Activated CD8-positive, alpha-beta memory T cell treated with anti-CD3 and anti-CD28 coated beads for 4 hours (primary cell): ENCODE measurements at places on chromosomes 11 and 22.

DNA sequence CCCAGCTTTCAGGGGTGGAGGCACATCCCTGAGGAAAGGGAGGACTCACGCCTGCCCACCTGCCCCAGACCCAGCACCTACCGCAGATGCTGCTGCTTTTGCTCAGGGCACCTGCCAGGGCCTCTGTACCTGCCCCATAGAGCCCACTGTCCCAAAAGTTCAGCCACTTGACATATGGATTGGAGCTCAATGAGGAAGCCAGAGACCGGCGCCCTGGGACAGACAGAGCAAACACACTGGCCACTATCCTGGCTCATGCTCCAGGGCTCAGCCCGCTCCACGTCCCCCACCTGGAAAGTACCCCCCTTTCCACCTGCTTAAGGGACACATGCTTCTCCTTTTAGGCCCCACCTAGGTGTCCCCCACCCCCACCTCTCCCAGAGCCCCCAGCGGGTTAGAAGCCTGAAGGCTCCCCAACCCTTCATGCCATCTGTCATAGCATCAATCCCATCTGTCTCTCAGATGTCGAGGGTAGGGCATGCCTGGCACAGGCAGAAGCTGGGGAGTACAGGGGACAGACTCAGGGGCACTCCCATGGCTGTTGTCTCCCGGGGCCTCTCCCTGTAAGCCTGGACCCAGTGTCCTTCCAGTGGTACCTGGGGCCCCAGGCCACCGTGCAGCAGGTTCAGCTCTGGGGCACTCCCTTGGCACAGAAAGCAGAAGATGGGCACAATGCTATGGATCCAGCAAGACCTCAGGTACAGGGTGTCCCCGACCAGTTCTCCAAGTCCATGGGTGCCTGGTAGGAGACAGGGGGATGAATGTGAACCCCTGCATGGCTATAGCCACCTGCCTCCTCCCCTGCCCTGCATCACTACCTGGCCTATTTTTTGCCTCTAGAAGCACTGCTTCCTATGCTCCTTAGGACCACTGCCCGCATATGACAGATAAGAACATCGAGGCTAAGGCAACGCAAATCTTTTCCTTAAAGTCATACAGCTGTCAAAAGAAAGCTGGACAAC lies 2.2 kb upstream of the P2RX6 start:
- no peak for DNase-seq

DNA sequence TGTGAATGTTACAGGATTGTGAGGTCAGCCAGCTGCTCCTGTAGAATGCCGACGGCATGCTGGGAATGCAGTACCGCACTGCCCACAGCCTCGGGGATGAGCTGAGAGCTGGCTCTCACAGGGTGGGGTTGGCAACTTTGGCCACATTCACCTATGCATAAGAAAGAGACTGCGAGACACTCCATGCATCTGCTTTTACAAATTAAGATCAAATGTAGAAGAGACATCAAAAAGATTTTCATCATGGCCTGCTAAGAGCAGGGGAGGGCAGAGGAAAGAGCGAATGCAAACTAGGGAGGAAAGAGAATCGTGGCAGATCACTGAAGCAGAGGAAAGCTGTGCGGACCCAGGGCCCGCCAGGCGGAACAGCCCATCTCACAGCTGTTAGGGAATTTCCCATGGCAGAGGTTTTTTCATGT lies 49.8 kb upstream of the SPATA19 start:
- no peak for DNase-seq

DNA sequence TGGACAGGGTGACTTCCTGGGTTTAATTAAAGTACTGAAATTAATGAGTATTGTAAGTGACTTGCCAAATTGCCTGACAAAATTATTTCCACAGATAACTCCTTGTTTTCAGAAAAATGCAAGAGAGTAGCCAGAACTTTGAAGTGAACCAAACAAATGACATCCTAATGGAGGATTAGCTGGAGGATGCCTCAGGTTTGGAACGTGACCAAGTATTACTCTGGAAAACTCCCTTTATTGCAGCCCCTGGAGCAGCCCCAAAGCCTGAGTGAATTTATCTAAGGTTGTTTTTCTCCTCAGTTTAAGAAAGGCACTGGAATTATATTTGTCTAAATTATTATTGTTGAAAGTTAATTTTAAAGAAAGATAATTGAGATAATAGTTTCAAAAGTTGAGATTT lies 343.6 kb upstream of the MTNR1B start:
- DNase-seq: no peak

GRCh38 chr11:71474771-71475483 lies 21.9 kb downstream of the NADSYN1 start:
- DNase-seq: no peak

DNA sequence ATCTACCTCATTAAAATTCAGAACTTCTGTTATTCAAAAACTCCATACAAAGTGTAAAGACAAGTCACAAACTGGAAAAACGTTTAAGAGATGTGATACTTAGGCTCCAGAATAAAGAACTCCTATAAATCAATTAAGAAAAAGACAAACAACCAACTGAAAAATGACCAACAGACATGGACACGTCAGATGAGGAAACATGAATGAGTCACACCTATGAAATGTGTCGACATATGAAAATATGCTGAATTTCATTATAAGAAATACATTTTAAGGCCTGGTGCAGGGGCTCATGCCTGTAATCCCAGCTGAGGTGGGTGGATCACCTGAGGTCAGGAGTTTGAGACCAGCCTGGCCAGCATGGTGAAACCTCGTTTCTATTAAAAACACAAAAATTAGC lies 78.7 kb downstream of the ENTHD1 start:
- DNase-seq: no peak

DNA sequence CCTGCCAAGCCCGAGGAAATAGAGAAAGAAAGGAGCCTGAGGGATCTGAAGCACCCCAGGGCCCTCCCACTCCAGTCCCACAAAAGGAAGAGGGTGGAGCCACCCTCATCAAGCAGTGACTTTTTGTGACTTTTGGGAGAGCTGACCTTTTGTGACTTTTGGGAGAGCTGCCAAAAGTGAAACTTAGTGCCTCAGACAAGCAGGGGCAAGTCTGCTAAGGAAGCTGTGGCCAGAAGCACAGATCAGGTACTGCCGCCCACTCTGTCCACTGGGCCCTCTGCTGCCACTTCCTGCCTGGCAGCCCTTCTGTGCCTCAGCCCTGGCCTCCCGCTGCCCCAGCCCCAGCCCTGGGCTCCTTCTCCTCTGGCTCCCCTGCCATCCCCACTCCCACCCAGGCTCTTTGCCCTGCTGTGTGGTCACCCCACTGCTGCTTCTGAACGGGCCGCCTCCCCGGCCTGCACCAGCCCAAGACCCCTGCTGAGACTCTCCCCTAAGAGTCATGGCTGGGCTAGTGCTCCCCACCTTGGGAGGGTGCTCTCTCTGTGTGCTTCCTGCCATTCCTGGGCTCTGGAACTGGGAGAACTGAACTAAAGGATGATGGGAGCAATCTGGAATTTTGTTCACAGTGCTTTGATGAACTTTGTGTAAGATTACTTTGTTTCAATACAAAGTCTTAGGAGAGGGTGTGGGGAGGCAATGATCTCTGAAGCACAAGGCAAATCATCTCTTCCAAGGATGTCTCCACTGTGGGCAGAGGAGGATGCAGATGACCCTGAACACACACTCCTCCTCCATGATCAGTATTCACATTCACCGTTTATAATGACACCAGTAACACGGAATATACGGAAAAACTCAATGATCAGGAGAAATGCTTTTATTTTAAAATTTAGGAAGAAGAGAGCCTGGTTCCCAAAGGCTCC lies at the start of gene APOBEC3H:
APOBEC3H (plus strand) TSS at position 147 of the 923 bp plus-strand sequence. CDS start 3,035 bp downstream, outside the sequence.
- DNase-seq: no peak

DNA sequence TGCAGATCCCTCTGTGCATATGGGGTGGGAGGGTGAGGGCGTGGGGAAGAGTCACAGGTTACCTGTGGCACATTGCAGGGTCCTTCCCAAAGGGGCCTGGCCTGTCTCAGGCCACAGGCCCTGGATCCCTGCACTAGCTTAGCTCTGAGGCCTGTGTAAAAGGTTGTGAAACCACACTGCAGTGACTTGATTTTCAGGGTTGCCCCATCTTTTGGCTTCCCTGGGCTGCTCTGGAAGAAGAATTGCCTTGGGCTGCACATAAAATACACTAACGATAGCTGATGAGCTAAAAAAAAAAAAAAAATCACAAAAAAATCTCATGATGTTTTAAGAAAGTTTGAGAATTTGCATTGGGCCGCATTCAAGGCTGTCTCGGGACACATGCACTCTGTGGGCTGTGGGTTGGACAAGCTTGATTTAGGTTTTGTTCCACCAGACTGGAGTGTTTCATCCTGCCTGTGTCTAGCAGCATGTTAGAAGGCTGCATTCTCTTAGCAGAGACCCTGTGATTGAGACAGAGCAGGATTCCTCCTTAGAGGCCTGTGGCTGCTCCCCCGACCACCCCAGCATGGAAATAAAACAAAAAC lies 35.9 kb upstream of the TREH start:
- DNase-seq: no peak

DNA sequence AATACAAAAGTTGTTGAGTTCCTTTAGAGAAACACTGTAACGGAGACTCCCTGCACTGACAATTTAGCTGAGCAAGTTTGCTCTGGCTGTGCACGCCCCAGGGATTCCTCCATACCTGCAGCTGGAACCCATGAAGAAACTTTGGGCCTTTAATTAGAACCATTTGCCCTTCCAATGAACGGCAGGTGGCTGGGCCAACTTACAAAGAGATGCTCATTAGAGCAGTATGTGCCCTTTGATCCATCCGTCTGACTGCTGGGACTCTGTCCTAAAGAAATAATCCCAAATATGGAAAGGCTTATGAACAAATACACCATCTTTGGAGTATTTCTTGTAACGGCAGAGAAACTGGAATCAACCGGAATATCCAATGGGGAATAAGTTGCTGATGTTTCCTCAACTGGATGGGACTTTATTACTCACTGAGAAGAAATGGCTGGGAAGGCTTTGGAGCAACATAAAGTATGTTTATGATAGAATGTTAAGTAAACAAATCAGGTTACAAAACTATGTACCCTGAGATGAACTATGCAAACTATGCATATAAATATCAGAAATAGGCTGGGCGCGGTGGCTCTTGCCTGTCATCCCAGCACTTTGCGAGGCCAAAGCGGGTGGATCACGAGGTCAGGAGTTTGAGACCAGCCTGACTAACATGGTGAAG lies 24.4 kb upstream of the FBLN1 start:
- DNase-seq: no peak

DNA sequence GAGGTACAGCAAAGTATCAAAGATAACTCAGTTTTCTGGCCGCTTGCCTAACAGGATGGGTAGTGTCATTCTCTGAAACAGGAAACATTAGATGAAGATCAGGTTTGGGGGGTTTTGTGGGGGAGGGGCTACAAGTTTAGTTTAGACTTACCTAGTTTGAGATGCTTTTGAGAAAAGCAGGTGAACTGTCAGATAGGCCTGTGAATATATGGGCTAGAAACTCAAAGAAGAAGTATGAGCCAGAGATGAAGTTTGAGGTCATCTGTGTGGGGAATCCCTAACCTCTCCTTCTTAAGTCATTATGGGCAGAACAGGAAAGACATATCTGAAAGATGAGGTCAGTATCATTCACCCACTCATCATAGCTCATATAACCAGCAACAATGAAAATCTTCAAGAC lies 11.9 kb downstream of the HOATZ start:
- no peak for DNase-seq
